Progenitor cell of endocrine pancreas (in vitro differentiated cells): ENCODE measurements at places on chromosomes 1 and 21.
A peak's percentile ranks its signal among the peaks of the same experiment; 100 is the strongest.

GRCh38 chr1:39954324-39954869 lies 548 bp upstream of the MFSD2A start:
- no peak for DNase-seq

DNA sequence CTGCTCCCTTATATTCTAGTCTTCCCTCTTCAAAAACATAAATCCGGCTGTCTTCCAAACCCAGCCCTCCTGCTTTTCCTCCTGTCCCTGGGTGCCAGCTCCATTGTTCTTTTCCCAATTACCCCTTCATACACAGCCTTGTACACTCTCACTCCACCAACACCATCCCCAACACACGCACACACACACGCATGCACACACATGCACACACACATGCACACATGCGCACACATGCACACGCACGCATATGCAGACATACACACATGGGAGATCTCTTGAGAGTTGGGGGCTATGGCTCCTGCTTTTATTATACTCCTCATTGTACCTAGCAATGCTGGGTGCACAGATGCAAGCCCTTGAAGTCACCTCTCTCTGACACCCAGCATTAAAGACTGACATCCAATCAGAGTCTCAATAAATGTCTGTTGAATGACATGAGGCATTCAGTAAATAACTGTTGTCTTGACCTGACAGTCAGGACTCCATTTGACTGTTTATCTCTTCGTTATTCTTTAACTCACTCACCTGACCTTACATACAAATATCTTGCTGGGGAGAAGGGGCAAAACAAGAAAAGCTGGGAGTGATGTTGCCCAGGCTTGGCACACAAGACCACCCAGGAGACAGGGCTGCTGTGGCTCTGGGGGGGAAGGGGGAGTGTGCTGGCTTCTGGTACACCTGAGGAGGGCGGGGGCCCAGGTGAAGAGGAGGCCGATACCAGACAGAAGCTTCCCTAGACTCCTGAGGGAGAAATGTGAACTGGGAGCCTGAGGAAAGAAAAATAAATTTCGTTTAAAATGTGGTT lies 16.0 kb downstream of the ABCA4 start:
- no peak for DNase-seq

DNA sequence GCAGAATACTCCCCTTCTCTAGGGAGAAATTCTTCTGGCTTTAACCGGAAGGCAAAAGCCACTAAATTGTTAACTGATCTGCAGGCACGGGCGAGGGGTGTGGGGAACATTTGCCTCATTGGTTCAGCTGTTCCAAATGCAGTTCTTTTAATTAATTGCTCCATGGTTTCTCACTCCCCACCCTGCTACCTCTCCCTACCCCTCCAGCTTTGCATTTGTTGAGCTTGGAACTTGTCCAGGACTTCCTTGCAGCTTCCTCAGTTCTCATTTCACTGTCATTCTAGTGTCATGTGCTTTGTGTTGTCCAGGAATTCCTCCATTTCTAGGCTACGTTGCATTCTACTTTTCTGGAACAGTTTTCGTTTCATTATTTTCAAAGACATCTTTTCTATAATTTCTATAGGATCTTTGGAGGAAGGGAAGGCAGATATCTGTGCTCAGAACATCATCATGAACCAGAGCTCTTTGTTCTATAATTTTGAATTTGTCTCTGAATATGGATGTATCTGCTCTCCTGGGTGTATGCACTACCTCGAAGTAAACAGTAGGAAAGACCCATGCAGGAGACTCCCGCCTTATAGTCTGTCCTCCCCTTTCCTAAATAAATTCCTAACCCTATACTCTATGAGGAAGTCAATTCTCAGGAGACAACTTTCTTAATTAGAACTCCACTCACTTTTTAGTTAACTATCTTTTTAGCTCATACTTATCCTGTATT lies 132.4 kb upstream of the LMO4 start:
- DNase-seq = no peak

DNA sequence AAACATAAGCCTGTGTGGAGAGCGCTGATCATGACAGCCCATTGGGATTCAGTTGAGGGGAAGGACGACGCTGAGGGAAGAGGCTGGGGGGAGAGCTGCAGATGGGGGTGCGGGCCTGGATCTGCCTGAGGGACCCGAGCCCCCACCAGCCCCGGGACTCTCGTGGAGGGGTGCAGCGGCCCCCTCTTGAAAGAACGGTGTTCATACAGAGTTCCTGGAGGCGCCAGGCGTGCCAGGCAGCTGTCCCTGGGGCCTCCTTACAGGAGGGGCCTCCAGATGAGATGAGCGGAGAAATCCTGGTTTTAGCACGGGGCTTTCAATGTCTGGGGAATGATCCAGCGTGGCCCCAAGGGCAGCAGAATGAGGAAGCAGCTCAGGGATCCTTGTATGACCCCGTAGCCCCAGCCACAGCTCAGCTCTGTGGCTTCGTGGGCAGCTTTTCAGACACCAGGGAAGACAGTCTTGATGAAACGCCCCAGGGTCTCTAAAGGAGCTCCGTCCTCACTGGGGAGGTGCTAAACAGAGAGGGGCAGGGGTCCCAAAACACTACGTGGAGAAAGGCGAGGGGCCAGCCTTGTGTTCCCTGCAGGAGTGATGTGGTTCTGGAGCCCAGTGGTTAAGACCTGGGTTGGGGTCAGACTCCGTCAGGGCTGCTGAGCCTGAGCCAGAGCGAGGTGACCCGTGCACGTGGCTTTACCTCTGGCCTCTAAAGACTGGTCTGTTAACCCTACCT lies 7.2 kb upstream of the DSCAM start:
- DNase-seq = no peak

- DNase-seq = no peak
Observed at GRCh38 chr1:43536864-43537358, 6.2 kb downstream of the PTPRF start.

DNA sequence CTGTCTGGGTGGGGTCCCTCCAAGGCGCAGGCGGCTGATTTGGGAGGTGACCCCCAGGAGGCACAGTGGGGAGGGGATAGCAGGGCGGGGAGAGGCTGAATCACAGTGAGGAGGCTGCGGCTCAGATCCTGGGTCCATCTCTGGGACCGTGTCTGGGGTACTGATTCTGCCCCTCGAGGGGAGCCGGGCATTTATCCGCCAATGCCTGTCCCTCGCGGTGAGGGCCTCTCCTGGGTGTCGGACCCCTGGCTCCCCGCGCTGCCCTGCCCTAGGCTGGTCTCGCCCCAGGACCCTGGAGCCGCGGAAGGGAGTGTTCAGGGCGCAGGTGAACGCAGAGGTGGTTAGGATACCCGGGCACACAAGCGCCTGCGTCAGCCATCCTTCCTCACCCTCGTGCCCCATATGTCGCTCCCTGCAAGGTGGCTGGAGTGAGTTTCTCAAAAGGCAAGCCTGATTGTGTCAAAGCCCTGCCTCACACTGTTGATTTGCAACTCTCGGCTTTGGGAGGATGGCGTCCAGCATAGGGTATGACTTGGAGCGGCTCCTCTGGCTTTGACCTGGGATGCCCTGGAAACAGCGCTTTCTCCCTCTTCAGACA lies 530.9 kb downstream of the PTPRU start:
- DNase-seq = no peak

GRCh38 chr21:18248171-18248570 lies 3.5 kb downstream of the CHODL start:
- no peak for DNase-seq

- DNase-seq = no peak
Observed at GRCh38 chr1:172607145-172607544, 51.8 kb upstream of the FASLG start.

DNA sequence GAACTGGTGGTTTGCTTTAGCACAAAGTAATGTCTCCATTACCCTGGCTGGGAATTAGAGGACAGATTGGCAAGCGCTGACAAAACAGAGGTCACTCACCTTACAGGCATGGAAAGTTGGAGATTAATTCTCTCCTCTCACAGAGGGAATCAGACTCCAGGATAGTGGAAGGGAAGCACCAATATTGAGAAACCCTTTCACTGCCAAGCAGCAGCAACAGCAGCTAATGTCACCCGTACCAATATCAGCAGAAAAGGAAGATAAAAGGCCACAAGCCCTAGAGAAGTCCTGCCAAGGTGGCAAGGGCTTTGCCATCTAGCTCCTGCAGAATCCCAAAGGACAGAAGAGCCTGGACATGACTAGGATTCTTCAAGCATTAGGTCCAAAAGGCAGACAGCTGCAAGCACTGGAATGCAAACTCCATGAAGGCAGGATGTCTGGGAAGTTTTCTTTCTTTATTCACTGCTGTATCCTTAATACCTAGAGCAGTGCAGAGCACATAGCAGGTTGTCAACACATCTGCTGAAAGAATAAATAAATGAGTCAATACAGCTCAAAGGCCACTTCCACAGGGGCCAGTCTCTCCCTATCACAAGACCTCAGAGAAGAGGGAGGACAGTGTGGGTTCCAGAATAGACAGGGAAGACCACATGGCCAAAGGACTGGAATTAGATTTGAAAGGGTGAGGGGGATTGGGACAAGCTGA lies 57.2 kb downstream of the ERI3 start:
- DNase-seq = no peak

DNA sequence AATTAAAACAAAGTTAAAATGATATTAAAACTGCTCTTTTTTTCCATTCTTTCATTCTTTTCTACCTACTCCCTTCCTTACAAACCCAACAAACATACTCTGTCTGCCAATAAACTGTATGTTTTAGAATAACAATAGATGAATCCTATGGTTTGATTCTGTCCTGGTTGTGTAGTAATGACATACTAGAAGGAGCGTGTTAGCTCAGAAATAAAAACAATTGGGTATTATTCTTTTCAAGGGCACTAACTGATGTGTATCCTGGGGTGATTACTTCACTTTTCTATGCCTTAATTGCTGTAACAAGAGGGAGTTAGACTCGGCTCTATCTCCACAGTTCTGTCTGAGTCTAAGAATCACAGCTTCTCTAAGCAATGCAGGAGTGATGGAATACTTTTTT lies 194.4 kb downstream of the GIPC2 start:
- DNase-seq = no peak

- no peak for DNase-seq
Observed at GRCh38 chr1:225940385-225941151, 452 bp downstream of the LEFTY2 start.

DNA sequence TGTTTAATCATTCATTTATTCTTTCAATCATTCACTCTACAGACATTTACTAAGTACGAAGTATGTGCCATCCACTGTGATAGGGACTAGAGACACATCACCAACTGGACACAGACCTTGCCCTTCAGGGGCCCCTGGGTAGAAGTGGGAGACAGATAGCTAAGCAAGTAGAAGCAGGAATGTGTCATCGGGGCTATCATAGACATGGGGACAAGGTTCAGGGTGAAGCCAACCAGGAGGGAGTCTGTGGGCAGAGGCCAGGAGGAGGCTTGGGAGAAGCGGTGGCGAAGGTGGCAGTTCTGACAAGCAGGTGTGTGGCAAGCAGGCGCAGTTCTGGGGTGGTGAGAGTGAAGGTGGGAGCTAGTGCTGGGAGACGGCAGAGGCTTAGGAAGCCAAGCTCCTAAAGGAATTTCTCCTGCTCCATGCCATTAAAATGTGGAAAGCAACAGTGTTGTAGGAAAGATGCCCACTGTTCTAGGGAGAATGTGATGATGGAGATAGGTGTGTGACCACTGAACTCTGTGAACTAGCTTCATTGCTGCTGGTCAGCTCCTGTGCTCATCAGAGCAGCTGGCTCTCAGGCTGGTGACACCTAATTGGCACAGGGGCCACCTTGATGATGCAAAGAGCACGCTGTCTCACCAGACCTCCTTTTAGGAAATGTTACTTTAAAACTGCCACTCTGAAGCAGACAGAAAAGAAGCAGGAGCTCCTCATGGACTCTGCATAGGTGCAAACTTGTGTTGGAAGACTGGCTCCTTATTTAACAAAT lies 79.7 kb upstream of the LPGAT1 start:
- DNase-seq = no peak

DNA sequence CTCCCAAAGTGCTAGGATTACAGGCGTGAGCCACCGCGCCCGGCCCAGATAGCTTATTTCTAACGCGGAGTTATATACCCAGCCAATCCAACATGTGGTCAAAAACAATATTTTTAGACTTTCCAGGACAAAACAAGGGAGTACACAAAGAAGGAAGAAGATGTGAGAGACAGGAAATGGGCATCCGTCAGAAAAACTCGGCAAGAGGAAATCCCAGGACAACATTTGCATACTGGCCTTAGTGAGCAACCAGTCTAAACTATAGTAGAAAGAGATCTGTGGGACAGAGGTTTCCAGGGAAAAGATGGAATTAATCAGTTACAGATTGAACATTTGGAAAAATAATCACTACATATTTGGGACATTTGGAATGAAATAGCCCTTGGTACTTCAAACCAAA lies 11.4 kb downstream of the ARMH1 start:
- no peak for DNase-seq

DNA sequence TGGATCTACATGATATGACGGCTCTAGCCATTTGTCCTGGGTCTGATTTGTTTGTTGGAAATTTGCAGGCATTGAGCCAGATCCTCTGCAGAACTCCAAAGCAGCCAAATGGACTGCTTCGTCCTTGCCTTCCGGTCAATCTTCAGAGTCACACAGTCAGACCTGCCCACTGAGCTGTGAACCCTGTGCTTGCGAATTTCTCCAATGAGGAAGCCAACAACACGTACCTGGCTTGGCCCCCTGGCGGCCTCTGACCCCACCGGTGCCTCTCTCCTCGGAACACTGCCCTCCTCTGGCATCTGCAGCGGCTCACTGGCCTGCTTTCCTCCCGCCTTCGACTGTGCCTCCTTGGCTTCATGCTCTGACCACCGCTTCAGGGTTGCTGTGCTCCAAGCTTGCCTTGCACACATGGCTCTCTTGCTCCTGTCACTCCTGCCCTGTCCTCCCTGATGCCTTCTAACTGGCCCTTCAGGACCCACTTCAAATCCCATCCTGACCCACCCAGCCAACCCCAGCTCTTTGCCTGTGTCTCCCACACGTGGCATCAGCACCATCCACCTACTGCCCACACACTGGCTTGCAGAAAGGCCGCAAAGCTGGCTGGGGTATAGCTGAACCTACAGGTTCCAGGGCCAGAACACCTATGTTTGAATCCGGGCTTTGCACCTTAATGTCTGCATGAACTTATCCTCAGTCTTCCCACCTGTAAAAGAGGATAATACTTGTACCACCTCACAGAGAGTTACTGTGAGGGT lies 128.2 kb downstream of the KCNN3 start:
- peak; percentile 18 for DNase-seq

GRCh38 chr1:151144474-151145303 lies 1.7 kb downstream of the SEMA6C start:
- DNase-seq = no peak

- DNase-seq = no peak
Observed at GRCh38 chr1:222240536-222241181, 307.2 kb downstream of the HHIPL2 start.

- DNase-seq = no peak
Observed at GRCh38 chr1:56526571-56527174, 52.7 kb downstream of the PLPP3 start.

- DNase-seq = no peak
Observed at GRCh38 chr1:9406111-9406510, 113.4 kb downstream of the SPSB1 start.

DNA sequence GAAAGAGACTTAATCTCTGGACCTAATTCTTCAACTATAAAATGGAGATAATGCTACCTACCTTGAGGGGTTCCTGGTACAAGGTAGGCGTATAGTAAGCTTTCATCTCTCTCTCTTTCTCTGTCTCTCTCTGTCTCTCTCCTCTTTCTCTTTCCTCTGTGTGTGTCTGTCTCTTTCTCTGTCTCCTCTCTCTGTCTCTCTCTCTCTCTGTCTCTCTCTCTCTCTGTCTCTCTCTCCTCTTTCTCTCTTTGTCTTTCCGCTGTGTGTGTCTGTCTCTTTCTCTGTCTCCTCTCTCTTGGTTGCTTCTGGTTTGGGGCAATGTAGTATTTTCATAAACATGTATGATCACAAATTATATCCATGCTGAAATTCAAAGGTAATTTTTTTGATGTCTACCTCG lies 76.1 kb upstream of the UBE2U start:
- DNase-seq = no peak
